NCI-H345 (cell line): ENCODE measurements at places on chromosomes 16 and 17.
A peak's percentile ranks its signal among the peaks of the same experiment; 100 is the strongest.

- no peak for DNase-seq
Measured at GRCh38 chr17:39960524-39961041, 2.2 kb upstream of the GSDMA start.

GRCh38 chr16:17271687-17272086, 199.1 kb downstream of the XYLT1 start:
- peak; percentile 37 for DNase-seq

- DNase-seq: peak; percentile 18
Measured at GRCh38 chr16:4847774-4848587, 700 bp downstream of the UBN1 start.

DNA sequence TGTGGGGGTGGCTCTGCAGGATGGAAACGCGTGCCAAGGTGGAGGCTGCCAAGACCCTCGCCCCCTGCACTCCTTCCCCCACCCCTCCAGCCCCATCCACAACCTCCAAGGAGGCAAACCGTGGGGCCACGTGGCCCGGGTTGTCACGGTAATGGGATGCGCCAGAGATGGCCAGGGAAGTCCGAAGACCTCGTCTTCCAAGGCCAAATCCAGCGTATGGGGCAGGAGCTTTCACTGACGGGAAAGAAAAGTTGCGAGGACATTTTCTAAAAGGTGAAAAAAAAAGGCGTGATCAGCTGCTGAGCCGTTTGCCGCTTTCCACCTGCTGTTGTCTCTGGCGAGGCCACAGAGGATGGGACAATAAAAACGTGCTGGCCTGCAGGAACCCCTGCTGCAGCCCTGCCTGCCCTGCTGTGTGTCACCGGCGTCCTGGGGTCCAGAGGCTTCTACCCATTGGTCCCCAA, 28.3 kb upstream of the GSE1 start:
- peak; percentile 20 for DNase-seq

GRCh38 chr16:22924492-22924891, 110.5 kb downstream of the HS3ST2 start:
- DNase-seq: no peak

DNA sequence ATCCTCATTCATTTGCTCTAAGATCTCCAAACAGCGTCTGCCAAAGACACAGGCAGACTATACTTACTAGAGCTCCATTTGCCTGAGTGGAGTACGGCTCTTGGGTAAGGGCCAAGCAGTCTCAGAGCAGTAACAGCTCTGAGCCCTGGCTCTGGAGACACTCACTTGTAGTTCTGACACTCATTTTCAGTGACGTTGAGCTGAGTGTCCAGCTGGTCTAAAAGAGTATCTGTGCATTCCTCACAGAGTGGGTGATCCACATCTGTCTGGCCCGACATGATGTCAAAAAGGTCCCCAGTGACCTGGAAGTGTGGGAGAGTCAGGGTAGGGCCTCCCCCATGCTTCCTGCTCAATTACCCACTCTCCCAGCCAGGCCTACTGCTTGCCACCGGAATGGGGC, 5.7 kb downstream of the BECN1 start:
- no peak for DNase-seq

GRCh38 chr16:7422036-7422888, 89.6 kb downstream of the RBFOX1 start:
- DNase-seq: no peak

DNA sequence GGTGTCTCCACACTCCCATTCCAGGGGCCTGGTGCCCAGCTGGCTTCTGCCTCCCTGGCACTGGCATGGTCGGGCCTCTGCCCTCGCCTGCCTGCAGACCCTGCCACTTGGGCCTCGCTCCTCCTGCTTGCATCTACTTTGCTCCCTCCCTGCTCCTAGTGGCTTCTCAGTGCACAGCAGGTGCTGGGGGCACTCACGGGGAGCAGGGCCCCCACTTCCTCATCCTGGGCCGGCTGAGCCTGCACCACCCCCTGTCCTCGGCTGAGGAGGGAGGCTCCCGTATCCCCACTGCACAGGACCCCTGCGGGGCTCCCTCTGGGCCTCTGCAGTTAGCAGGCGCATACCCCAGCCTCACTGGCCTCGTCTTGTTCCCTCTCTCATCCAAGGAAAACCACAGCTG, 35.2 kb downstream of the CIBAR2 start:
- DNase-seq: no peak

GRCh38 chr16:59886021-59886420, 1151.9 kb upstream of the GOT2 start:
- DNase-seq: no peak
